ENCODE measurements at places on chromosomes 12 and 14.

GRCh38 chr14:98298481-98299244 lies 973.3 kb downstream of the BCL11B start:
- DNase-seq, result no peak

- DNase-seq, result no peak
Observed at GRCh38 chr14:42736408-42736807, 1129.7 kb downstream of the LRFN5 start.

DNA sequence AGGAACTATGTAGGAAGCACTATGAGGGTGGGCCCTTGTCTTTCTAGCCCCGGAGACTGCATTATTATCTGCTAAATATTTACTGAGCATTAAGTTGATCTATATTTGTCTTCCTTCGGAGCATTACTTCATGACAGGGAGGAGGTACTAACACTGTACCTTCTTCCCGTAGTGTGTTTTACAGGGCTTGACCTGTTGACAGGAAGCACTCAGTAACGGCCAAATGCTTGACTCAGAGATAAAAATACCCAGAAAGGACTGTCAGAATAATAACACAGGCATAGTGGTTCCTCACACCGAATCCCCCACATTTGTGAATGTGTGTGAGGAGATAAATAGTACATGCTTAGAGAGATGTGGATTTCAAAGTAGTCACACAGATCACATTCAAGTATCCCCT lies 466.6 kb downstream of the EGLN3 start:
- DNase-seq, result no peak

- peak; percentile 60 for DNase-seq
Observed at GRCh38 chr14:51367600-51367931, 127.5 kb downstream of the TMX1 start.

DNA sequence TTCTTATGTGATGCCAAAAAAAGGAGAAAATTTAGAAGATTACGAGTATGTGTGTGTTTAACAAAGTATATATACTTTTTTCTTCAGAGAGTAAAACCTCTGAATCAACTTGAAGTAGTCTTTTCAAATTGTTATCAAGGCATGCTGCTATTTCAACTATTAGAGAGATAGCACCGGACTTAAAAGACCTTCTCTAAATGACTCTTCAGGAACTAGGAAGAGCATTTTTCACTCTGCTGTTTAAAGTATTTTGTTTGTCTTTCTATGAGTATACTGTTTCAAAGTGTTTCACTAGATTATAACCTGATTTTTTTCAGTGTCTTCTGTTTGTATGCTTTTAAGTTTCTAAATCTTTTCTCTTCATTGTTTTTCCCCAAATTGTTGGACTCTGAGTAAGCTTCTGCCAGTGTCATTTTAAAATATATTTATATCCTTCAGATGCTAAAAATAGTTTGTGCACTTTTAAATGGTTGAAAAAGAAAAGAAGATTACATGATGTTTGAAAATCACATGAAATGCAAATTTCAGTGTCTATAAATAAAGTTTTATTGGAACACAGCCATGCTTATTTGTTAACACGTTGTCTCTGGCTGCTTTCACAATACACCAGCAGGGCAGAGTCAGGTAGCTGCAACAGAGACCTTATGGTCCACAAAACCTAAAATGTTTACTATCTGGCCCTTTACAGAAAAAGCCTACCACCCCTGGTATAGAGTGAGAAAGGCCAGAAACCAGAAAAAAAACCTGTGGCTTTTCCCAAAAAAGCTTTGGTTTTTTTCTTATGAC lies 21.3 kb downstream of the CRADD start:
- peak; percentile 16 for DNase-seq

GRCh38 chr12:41715256-41715655 lies 429.4 kb downstream of the GXYLT1 start:
- DNase-seq, result no peak

- DNase-seq, result no peak
Observed at GRCh38 chr14:69964841-69965240, 85.6 kb downstream of the SMOC1 start.

- no peak for DNase-seq
Observed at GRCh38 chr12:5258926-5259325, 173.0 kb upstream of the NTF3 start.

- no peak for DNase-seq
Observed at GRCh38 chr14:105505101-105505500, 14.1 kb downstream of the TEDC1 start.

DNA sequence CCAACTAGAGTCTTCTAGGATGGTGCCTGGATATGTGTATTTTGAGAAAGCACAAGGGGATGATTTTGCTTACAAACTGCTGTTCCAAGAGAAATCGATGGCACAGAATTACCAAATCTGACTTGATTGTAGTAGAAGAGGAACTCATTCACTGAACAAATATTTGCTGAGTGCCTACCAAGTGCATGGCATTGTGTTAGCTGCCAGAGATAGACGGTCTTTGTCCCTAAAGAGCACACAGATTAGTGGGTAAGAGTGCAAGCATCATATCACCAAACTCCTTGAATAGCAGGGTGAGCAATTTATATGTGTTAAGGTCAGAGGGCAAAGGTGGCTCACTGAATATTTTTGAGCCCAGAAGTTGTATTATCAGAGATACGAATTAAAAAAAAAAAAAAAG lies 3.5 kb upstream of the FOXN3 start:
- DNase-seq, result no peak

- DNase-seq, result no peak
Observed at GRCh38 chr12:130876758-130877157, 4.9 kb downstream of the RAN start.

DNA sequence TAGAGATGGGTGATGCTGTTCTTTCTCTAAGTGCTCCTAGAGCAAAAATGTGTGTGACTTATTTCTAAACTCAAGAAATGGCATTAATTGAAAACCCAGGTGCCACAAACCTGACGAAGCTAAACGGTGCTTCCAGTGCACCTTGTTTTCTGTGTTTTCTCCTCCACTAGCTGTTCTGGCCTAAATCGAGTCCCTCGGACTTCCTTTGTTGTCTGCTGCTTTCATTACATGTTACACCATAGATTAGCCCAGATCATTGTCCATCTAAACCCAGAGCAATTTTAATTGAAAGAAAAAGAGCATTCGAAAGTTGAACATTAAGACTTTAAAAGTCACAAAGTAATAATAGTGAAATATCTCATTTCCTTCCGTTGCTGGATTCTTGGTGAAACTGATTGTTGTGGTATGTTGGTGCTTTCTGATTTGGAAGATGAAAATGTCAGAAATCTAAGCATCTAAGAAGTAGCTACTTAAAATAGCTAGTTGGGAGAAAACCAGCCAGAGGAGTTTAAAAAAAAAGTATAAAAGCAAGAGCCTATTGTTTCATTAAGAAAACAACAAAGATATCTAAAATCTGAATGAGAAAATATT lies 219.6 kb upstream of the G2E3 start:
- DNase-seq, result no peak

DNA sequence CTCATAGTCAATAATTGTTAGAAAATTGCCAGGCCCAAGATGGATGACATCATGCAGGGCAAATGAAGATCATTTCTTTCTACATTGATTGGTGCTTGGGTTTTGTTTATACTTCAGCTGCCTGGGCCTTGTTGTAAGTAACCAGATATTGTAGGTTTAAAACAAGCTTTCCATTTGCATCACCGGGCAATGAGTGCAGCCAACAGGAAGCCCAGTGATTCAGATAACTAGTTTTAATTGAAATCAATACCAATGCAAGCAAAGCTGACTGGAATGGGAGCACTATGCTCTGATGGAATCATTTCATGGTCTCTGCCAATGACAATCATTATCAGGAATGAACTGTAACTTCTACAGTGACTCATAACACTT lies 279.3 kb downstream of the DUSP6 start:
- peak; percentile 78 for DNase-seq

DNA sequence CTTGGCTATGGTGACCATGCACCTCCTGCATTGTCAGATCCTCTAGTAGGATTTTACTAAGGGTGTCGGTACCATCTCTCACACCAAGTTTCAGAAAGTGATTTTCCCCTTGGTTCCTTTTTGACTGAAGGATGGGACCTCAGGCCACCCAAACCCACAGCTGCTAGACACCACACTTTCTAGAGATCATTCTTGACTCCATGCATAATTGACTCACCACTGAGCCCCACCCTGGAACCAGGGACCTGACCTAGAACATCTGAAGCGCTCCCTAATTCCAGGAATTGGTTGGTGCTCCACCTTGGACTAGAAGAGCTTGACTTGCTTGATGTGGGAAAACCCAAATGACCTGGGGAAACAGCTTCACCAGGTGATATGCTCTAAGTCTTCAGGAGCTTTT lies 206.8 kb upstream of the EGLN3 start:
- DNase-seq, result no peak

DNA sequence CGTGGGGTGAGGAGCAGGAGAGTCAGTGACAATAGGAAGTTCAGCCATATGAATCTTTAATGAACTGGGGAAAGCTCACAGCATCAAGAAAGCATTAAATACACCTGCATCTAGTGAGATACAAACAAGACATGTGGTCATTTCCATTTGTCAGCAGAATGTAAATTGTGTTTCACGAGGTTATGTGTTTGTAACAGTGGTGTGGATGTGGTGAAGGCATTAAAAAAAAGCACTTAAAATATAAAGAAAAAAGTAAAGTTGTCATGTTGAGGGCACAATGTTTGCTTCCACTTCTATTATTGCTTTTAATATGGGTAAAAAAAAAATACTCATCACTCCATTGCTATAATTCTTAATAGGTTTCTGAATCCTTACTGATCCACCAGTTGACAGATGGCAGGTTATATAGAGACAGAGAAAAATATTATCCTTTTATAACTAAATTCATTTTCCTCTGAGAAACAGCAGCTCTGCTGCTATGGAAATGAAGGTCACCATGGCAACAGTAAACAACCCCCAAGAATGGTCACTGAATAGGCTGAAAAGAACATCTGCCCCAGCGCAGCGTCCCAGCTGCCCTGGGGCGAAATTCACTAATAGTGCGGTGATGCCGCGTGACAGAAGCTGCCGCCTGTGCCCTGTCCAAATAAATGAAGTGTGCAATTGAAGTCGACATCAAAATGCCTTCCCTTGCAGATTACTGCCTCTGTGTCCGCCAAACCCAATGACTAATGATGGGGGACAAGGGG lies 226.1 kb downstream of the FOXN3 start:
- DNase-seq, result no peak

DNA sequence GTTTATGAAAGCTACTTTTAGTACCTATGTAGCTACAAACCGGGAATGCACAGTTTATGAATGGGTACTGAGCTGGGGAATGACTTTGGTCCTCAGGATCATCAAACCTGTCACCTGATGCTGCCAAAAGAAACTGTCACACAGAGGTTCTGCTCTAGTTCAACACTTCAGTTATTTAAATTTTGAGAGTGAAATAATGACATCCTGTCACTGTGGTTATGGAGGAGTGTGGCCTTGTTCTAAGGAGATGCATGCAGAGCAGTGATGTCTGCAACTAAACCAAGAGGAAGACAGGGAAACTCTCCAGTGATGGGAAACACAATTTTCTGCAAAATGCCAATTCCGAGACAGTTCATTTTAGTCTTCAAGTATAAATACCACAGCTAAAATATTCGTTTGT lies 4.8 kb upstream of the AEBP2 start:
- DNase-seq, result no peak

- no peak for DNase-seq
Observed at GRCh38 chr12:53948650-53949593, 5.8 kb upstream of the HOXC12 start.

- no peak for DNase-seq
Observed at GRCh38 chr14:25039933-25040332, 10.0 kb downstream of the STXBP6 start.

DNA sequence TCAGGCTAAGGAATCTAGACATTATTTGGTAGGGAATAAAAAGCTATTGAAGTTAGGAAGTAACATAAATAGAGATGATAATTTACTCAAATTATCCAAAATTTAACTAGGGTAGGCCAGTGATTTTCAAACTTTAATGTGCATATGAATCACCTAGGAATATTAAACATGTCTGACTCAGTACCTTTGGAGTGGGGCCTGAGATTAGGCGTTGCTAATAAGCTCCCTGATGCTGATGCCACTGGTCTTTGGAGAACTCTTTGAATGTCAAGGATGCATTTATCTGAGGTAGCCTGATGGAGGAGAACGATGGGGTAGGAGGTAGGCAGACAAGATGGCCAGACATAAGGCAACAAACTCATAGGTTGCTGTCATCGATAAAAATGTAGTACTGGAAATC lies 33.2 kb downstream of the EFCAB11 start:
- peak; percentile 22 for DNase-seq

DNA sequence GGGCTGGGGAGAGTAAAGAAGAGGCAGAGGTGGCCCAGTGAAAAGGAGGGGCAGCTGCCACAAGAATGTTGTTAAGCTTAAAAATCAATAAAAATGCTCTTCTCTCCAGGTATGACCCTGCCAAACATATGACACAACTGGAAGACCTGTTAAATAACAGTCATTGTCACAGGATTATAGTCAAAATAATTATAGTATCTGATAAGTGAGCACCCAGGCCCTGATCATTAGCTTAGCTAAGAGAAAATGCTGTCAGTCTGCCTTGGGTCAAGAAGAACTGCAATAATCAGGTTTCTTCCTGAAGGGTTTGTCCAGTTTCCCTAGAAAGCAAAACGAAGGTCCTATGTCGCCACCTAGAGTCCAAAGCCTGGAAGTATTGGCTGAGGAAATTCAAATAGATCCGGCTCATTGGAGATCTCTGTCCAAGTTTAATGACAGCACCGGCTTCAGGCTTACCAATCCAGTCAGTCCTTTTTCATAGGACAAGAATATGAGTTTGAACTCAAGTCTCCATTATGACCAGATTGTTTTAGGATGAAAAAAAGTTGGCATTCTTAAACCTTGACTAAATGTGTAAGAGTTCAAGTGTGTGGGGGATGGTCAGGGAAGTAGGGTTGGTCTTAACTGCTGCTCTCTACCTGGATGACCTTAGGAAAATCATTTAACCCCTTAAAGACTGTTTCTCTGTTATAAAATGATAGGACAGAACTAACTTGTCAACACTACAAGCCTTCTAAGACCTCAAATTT lies 22.5 kb upstream of the NKX2-8 start:
- DNase-seq, result peak; percentile 69

- no peak for DNase-seq
Observed at GRCh38 chr12:92732716-92733115, 29.9 kb downstream of the PLEKHG7 start.

DNA sequence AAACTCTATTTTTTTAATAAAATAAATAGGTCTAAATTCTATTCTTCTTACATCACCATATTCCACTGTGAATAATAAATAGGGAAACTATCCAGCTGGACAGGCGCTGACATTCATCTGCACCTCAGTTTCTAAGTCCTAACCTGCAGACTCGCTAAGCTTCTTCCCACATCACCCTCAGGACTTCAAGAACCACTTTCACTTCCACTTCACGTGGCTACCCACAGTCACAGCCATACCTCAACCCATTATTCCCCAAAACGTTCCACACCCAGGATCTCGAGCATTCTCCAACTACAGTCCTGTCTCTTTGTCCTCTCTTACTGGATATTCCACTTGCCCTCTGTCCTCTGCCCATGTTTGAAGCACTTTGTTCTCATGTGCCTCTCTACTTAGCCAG lies 71.1 kb downstream of the C2CD5 start:
- DNase-seq, result no peak

DNA sequence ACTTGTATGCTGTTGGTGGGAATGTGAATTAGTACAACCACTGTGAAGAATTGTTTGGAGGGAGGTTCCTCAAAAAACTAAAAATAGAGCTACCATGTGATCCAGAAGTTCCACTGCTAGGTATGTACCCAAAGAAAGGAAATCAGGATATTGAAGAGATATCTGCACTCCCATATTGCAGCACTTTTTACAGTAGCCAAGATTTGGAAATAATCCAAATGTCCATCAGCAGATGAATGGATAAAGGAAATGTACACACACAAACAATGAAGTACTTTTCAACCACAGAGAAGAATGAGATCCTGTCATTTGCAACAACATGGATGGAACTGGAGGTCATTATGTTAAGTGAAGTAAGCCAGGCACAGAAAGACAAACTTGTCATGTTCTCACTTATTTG lies 25.9 kb downstream of the TIGAR start:
- DNase-seq, result no peak

Measured in fibroblast of upper back skin (primary cell).